ENCODE measurements at places on chromosomes 7 and 10. TPM values are rescaled to one million over a fixed set of nuclear protein-coding genes. Genes with fewer than 3 reads are reported as not detected.

Gene SPDYE2B
- not detected for total RNA-seq

Gene HMX3
- total RNA-seq = not detected

Gene POLR2J3
- total RNA-seq = 22.6 TPM

Gene AGAP5
- 5.2 TPM for total RNA-seq

Gene EN2
- not detected for total RNA-seq

Gene PAX2
- not detected for total RNA-seq

Gene C10orf53
- not detected for total RNA-seq

Gene SSMEM1
- not detected for total RNA-seq

Gene PFKP
- total RNA-seq = 43.2 TPM

Gene FAM131B
- 1.5 TPM for total RNA-seq

Gene RAMP3
- total RNA-seq = 8.8 TPM

Gene CROT
- total RNA-seq = 30.4 TPM

Gene PROSER2
- 8.6 TPM for total RNA-seq

Gene LLCFC1
- total RNA-seq = not detected

Gene SLC26A5
- 0.21 TPM for total RNA-seq

Gene C10orf105
- 0.10 TPM for total RNA-seq

Gene AGR2
- total RNA-seq = 73.1 TPM

Gene EZH2
- 22.4 TPM for total RNA-seq

Gene ACTL6B
- total RNA-seq = not detected

Gene PLCE1
- total RNA-seq = 20.3 TPM

Gene OPN1SW
- total RNA-seq = not detected

Gene AKR1D1
- total RNA-seq = not detected

Gene PNLIP
- 1.8 TPM for total RNA-seq

Gene SVIL
- total RNA-seq = 424 TPM

Gene MUC3A
- not detected for total RNA-seq

Gene ASIC3
- 0.51 TPM for total RNA-seq

Data from tongue (tissue), 3 donors.